ENCODE measurements at places on chromosomes 4 and X.

GRCh38 chr4:129645461-129645860 is 549.5 kb downstream of the C4orf33 start:
- no peak for DNase-seq

GRCh38 chrX:20116087-20116576 is 575 bp downstream of the MAP7D2 start:
- no peak for DNase-seq

GRCh38 chr4:127479031-127479622 is 153.6 kb upstream of the INTU start:
- DNase-seq = no peak

DNA sequence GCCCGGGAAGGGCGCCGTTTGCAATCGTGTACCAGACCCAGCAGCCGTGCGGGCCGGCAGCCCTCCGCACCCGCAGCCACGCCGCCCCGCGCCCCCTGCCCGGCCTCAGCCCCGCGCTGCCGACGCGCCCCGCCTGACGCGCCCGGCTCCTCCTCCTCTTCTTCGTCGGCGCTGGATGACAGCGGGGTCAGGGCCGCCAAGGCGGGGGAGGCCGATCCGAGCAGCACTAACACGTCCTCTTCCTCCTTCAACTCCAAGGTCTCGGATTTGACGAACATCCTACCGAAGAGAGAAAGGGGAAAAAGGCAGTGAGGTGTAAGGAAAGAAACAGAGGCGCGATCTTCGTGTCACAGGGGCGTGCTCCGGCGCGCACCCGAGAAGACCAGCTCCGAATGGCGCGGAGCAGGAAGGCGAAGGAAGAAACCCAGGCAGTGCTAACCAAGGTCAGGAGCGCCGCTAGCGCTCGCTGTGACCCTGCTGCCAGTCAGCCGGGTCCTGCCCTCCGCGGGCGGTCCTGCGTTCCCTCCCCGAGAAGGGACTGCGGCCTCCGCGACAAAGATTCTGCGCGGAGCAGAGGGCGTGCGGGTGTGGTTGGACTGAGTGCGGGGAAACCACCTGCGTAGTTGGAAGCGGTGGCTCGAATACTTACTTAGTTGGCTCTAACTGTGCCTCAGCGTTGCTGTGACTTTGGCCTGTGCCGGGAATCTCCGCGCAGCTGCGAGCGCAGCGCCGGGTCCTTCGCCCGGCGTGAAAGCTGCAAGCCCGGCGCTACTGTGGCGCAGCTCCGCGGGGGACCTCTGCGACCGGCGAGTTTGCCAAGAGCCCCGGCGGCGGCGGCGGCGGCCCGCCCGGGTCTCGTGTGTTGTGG is 548 bp downstream of the NEUROG2 start:
- DNase-seq = no peak

DNA sequence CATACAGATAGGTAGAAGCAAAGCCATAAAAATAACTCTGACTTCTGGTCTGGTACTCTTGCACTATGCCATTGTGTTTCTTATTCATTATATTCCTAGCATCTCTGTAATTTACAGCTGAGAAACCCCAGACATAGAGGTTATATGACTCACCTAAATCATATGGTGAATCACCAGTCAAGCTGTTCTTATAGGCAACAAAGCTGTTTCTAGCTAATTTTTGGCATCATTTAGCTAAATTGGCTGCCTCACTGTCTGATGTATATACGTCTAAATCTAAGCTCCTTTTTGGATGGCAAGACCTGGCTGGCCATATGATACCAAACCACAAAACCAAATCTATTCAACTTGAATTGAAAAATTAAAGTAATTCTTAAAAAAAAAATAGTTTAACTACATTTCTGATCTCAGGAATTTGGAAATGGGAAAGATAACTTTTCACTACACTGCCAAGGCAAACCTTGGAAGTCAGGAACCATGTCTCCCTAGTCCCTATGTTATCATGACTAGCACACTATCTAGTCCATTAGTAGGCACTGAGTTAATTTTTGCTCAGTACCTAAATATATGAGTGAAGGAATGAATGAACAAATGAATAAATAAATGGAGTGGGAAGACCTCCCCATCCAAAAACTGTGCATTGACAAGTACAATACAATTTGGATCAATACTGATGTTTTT is 41.3 kb upstream of the STAG2 start:
- DNase-seq = no peak

DNA sequence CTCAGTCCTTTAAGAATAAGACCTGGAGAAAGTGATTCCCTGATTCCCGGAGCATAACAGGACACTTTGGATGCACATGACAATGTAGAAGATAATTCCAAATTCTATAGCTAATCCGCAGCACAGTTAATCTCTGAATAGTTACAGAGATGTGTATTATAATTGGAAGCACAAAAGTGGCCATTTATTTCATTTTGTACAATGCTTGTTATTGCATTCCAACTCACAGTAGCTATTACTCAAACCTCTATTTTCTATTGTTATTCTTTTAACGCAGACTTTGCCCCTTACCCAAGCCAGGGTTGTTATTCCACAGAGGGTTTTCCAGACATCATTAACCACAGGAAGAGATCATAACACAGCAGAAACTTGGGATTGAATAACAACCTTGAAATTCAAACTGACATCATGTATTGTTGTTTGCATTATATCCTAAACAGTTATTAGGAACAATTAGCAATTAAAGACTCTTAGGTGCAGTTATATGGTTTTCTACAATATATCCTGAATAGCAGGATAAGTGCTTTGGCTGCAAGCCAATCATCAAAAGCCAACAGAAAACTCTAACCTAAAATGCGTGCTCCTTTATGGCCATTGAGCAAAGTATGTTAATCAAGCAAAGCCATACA is 984.0 kb upstream of the TENM3 start:
- no peak for DNase-seq

GRCh38 chrX:45709381-45709780 is 508.7 kb upstream of the DIPK2B start:
- DNase-seq = no peak

DNA sequence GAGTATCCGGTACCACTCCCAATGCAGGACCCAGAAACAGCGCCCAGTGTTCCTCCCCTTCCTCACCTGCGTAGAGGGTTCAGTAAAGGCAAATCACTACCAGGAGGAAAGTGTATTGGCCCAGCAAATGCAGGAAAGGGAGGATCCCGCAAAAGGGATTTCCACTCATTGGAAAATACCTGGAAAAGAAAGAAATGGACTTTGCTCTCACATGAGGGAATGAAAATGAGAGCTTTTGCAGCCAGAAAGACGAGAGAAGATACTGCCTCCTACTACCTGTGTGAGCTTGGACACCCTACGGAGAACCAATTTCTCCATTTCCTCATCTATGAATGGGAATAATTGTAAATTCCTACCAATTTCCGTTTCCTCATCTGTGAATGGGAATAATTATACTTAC is 184.1 kb upstream of the PPARGC1A start:
- no peak for DNase-seq

GRCh38 chr4:113732967-113733527 is 28.5 kb downstream of the CAMK2D start:
- DNase-seq = no peak

DNA sequence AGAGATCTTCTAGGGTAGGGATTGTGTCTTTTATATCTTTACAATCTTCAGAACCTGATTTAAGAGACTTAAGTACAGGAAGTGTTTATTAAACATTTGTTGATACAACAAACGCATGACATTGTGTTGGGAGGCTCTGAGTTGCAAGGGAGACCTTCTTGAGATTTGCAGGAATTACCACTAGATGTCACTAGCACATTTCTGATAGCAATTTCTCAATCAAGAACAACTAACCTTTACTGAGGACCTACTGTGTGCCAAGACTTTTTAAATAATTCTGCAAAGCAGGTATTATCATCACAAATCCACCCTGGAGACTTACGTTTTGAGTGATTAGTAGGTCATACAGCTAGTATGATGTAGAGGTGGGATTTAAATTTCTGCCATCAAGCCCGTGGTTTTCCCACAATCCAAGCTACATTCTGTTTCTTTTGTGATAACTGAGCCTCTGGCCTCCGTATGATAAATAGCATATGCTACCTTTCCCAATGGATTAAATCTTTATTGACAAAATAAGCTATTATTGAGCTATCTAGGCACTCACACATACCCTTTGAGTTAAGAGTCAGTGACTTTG is 986.0 kb downstream of the CCSER1 start:
- DNase-seq = no peak

DNA sequence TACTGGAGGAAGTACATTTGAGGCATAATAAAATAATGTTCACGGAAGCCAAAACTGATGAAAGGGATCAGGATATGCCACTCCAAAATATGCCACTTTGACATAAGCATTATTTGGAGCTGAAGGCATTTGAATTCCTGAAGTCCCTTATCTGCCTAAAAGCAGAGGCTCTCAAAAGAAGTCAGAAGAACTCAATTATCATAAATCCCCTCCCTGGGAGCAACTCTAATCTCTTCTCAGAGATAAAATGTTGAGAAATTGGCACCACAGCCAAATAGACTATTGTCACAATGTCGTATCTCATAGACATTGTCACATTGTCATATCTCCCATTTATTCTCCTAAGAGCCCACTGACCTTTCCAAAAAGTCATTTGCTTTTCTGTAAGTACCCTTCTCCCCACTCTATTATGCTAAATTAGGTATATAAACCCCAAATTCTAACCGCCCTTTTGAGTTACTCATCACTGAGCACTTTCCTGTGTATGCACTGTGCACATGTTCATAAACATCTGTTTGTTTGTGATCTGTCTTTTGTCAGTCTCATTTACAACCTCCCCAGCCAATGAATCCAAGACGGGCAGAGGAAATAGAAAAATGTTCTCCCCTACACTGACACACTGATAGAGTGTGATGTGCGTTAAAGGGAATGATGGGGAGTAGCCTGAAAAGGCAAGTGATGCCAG is 78.5 kb upstream of the NAF1 start:
- no peak for DNase-seq

GRCh38 chr4:54781756-54782155 is 124.0 kb downstream of the KIT start:
- no peak for DNase-seq

DNA sequence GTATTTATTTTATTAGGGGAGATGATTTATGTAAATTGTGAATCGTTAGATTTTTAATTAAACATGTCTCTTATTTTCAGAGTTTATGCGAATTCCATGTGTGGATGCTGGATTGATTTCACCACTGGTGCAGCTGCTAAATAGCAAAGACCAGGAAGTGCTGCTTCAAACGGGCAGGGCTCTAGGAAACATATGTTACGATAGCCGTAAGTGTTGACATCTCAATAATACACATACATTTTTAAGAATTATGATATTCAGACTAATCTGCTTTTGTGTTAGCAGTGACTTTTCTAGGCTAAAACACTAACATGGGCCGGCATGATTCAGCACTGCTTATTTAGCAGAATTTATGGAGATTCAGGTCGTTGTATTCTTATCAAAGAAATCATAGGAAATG is 91.2 kb downstream of the RAP1GDS1 start:
- DNase-seq = no peak

- no peak for DNase-seq
Measured at GRCh38 chr4:128665514-128665913, 144.0 kb upstream of the JADE1 start.

DNA sequence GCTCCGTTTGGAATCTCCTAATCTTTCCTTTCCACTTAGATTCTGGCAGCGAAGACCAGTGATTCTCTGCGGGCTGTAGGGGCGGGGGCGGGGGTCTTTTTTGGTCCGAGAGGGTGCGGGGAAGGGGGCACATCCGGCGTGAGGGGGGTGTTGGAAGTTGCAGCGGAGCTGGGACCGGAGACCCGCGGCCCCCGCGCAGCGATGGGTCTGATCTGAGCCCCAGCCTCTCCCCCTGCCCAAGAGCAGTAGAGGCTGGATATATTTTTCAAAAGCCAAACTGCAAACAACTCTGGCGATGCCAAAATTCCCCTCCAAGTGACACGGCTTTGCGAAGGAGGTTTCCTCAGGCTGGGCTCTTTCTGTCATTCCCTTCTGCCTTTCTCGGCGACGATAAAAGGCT is 355 bp downstream of the GRID2 start:
- DNase-seq = no peak

- DNase-seq = no peak
Measured at GRCh38 chr4:47566566-47566965, 81.5 kb downstream of the ATP10D start.

DNA sequence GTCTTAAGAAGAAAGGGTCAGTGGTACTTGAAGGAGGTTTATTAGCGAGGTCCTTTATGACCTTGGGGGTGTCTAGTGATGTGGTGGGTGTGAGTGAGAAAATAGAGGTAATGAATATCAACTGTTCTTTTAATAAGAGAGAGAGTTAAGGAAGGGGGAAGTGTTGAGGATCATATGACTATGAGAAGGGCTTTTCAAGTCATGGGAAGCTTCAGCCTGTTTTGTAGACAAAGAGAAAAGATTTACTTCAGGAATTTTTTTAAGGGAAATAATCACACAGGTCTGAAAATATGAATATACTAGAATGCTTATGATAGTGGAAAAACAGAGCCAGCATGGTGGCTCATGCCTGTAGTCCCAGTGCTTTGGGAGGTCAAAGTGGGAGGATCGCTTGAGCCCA is 41.3 kb upstream of the MTMR1 start:
- no peak for DNase-seq
